ENCODE measurements at places on chromosomes 13 and 19. TPM values are rescaled to one million over a fixed set of nuclear protein-coding genes. Genes with fewer than 3 reads are reported as not detected.

- DNase-seq = no peak
- H3K27me3 ChIP-seq = no peaks in the 10 kb centered on the region
- H3K4me3 ChIP-seq = no peak overlapping the region
These were observed 365.9 kb downstream of the FGF14 start for GRCh38 chr13:102035969-102036368.

GRCh38 chr13:110123041-110123809, 183.7 kb downstream of the COL4A1 start:
- no peaks in the 10 kb centered on the region for H3K36me3 ChIP-seq
- no peaks in the 10 kb centered on the region for H3K4me1 ChIP-seq

Gene PSG7
- not detected for total RNA-seq

- H3K4me3 ChIP-seq = no peak overlapping the region
- DNase-seq = no peak
- no peaks in the 10 kb centered on the region for H3K4me1 ChIP-seq
- no peaks in the 10 kb centered on the region for H3K36me3 ChIP-seq
- H3K27me3 ChIP-seq = no peaks in the 10 kb centered on the region
These were observed 11.0 kb upstream of the CCL25 start for GRCh38 chr19:8041531-8041931.

Gene CEACAM5
- not detected for total RNA-seq

Gene FBXW9
- total RNA-seq = 4.9 TPM

GRCh38 chr19:19459073-19459472, 53.6 kb downstream of the GATAD2A start:
- H3K36me3 ChIP-seq = no peaks in the 10 kb centered on the region
- H3K27me3 ChIP-seq = no peaks in the 10 kb centered on the region
- peak overlapping the region; percentile 79 for H3K27ac ChIP-seq
- DNase-seq = peak; percentile 61

Gene VSTM2B
- total RNA-seq = not detected

GRCh38 chr19:12969292-12969988, at the start of gene DAND5:
DAND5 (plus strand) TSS chr19:12969576; CDS start chr19:12969661, 85 bp downstream.
- no peak within 1 kb of the TSS for H3K4me3 ChIP-seq
- no peaks in the 10 kb centered on the region for H3K36me3 ChIP-seq
- DNase-seq = no peak
- no peaks in the 10 kb centered on the region for H3K27me3 ChIP-seq

- no peaks in the 10 kb centered on the region for H3K27me3 ChIP-seq
- DNase-seq = no peak
- peaks cover 43% of the 10 kb centered on the region for H3K4me1 ChIP-seq
These were observed 1.7 kb downstream of the ZMYM5 start for GRCh38 chr13:19861762-19862161.

DNA sequence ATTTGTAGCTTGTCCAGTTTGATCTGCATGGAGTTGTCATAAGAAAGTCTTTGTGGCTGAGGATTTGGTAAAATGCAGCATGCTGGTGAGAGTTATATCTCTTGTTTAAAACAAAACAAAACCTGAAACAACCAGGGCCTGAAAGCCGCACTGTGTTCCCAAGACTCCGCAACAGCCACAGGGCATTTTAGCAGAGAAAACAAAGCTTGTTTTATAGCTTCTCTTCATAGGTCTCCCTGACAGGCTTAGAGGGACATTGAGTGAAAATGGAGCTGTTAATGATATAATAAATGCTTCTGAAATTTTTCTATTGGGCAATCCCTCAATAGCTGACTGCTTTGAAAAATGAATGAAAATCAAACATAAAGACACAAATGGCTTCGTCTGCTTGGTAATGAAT, 148.7 kb upstream of the RNF113B start:
- no peak overlapping the region for H3K27ac ChIP-seq
- no peak overlapping the region for H3K4me3 ChIP-seq
- H3K4me1 ChIP-seq = no peaks in the 10 kb centered on the region
- peaks cover 4% of the 10 kb centered on the region for H3K27me3 ChIP-seq

- no peak overlapping the region for H3K4me3 ChIP-seq
- H3K4me1 ChIP-seq = no peaks in the 10 kb centered on the region
- no peak for DNase-seq
These were observed 1551.8 kb downstream of the SLITRK1 start for GRCh38 chr13:82330499-82330898.

- H3K4me1 ChIP-seq = peaks cover 3% of the 10 kb centered on the region
- H3K36me3 ChIP-seq = no peaks in the 10 kb centered on the region
- DNase-seq = no peak
- no peak overlapping the region for H3K27ac ChIP-seq
- no peaks in the 10 kb centered on the region for H3K27me3 ChIP-seq
These were observed 9.2 kb upstream of the ZNF627 start for GRCh38 chr19:11587975-11588631.

- H3K36me3 ChIP-seq = no peaks in the 10 kb centered on the region
- H3K4me1 ChIP-seq = no peaks in the 10 kb centered on the region
- no peak for DNase-seq
- no peaks in the 10 kb centered on the region for H3K27me3 ChIP-seq
- no peak overlapping the region for H3K4me3 ChIP-seq
These were observed 13.6 kb upstream of the FBXO17 start for GRCh38 chr19:38989066-38989605.

All from CD4-positive, alpha-beta memory T cell (primary cell).